ENCODE measurements at places on chromosomes 6 and 20.
A peak's percentile ranks its signal among the peaks of the same experiment; 100 is the strongest.

DNA sequence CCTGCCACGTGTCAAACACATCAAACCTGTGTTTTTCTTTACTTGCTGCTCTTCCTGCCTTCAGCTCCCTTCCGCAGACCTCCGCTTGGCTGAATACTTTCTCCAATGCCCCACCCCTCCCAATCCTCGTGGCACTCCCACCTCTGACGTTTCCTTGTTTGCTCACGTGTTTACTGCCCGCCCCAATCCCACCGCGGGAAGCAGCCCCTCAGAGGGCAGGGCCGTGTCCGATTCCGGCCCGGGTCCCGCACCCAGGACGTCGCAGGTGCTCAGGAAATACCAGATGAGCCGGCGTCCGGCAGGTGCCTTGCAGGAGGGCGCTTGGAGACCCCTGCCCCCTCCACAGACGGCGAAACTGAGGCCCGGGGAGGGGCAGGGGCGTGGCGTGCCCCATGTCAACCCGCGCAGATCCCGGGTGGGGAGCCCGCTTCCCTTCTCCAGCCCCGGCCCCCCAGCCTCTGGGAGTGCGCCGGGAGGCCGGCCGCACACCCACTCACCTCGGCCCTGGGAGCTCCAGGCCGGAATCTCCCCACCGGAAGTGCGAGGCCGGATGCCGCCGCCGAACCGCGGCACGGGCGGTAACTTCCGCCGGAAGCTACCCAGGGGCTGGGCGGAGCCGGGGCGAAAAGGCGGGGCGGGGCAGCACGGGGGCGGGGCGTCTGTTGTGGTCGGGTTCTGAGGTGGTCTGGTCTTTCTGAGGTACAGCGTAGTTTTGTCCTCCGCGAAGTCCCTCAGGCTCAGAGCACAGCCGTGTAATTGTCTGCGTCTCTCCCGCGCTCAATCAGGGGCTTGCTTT, 42.3 kb downstream of the ELMO2 start:
- peak; percentile 65 for DNase-seq

DNA sequence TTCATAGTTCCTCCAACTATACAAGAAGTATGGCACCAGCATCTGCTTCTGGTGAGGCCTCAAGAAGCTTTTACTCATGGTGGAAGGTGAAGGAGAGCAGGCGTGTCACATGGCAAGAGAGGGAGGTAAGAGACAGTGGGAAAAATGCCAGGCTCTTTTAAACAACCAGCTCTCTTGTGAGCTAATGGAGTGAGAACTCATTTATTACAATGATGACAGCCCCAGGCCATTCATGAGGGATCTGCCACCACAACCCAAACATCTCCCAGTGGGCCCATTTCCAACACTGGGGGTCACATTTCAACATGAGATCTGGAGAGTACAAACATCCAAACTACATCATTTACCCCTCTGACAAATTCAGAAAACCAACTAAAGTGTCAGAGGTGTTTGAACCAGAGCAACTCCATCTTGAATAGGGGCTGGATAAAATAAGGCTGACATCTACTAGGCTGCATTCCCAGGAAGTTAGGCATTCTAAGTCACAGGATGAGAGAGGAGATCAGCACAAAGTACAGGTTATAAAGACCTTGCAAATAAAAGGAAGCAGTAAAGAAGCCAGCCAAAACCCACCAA, 2.2 kb upstream of the UBD start:
- no peak for DNase-seq

DNA sequence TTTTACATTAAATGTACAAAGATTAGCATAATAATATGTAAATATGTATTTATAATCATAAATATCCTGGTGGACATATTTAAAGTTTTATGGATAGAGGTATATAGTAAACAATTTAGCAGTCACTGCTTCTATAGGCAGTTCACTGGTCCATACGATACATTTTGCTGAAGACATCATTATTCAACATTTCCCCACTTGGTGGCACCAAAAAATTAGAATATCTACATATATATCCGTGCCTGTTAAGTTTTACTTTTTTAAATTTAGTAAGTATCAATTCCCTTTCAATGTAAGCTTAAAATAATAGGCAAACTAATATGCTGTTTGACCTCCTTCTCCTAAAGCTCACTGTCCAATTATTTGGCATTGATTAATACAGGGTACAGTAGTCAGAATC, 64.2 kb downstream of the LMBRD1 start:
- DNase-seq = no peak

- no peak for DNase-seq
Measured at GRCh38 chr6:24145690-24146131, 19.7 kb downstream of the NRSN1 start.

GRCh38 chr6:22250486-22250885, 46.4 kb downstream of the PRL start:
- no peak for DNase-seq

DNA sequence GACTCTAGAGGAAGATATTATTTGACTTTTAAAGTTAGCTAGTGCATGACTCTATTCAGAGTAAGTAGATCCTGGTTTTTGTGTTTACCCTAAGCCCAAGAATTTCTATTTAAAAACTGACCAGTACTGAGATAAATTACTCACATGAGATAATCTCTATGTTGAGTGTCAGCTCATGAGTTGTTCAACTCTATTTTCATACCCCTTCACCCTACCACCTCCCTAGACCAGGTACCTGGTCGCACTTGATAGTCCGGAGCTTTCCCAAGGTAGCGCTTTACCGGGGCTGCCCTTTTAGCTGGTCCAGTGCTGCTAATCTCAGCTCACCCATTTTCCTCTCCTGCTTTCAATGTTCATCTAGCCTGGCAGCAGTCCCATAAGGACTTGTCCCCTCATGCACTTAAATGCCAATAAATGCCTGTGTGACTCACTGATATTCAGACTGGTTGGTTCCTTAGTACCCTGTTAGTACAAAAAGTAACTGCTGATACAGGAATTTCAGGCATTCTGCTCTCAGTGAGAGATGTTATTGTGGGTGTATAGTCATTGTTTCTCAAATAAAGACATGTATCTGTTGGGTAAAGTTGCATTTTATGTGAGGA, 503.9 kb downstream of the ADGRB3 start:
- DNase-seq = no peak

DNA sequence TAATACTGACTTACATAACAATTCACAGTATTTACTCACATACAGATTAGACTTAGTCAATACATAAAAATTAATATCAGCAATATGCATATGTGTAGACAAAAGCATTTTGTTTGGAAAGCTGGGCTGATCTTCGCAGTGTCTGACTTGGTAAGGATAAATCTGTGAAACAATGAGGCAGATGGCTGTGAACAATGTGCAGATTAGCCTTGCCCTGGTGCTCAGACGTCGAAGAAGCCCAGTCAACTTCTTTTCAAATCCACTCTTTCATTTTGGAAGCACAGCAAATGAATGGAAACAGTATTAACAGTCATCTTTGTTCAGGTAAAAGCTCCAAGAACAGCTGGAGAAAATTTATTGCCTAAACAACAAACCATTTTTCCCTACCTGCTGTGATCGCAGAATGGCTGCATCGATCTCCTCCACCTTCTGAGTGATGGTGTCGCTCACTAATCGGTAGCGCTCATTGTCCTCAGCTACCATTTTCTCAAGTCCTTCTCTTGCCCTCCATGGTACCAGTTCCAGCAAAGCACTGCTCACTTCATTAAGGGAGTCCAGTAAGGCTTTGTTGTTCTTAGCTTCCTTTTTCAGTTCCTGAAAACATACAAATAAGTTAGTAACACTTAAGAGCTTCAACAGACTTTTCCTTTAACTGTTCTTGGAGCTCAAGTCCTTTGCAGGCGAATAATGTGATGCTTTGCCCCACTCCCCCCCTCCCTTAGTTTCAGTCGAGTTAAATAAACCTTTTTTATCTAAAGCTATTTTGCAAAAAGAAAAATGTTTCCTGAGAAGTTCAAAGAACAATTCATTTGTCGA, 116.5 kb downstream of the DST start:
- no peak for DNase-seq

DNA sequence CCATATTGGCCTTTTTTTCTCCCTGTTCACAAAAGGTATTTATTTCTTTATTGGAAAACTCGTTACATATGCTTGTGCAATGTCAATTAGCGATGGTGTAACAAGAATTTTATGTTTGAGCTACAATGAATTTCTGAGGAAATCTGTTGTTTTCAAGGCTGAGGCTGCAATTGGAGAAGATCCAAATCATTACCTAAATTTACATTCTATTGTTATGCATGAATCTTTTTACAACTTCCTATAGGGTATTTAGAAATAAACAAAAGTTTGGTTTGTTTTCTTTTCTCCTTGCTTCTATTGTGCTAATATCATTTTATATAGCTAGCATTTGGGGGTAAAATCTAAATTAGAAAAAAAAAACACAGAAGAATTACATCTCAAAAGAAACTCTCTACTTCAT, 34.7 kb upstream of the NKAIN2 start:
- DNase-seq = no peak

DNA sequence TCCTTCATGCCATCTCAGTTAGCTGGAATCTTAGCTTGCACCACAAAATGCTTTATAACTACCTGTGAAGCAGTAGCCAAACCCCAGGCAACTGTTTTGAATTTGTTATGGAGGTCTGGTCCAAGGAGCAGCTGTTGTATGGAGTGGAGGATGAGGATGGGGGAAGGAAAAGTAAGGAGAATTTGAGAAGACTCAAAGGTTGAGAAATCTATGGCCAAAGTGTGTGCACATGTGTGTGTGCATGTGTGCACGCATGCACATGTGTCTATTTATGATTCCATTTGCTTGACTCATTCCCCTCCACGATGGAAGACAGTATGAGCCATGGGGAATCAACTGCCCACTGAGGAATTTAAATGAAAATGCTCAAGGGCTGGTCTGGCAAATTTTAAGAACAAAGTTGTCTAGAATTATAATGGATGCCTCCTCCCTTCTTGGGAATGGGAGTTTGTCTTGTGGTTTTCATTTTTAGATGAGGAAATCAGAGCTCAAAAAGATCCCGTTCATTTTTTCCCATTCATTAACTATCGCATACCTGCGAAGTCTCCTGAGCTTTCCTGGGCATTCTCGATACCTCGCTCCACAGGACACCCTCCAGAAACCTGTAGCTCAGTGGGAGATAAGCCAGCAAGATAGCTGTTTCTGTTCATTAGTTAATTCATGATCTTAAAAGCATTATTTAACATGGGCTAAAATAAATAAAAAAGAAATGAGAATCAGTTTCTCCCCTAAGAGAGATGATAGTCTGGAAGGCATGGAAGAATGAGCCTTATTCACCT, 152.3 kb upstream of the NEDD9 start:
- no peak for DNase-seq

GRCh38 chr6:14738497-14738896, 507.4 kb upstream of the JARID2 start:
- no peak for DNase-seq

DNA sequence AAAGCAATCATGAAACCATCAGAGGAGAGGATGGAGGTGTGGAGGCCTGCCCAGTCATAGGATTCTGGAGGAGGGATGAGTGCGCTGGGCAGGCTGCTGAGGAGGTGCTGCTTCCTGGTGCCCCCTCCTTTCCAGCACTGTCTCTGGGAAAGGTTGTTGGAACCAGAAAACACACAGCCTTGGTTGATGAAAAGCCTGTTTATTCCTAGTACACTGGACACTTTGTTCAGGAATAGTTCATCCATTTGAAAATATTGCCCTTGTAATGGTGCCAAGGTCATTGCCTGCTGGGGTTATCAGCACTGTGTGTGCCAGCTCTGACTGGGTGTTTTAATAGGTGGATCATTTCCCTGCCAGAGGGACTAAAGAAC, 83.7 kb upstream of the ARMC2 start:
- no peak for DNase-seq

DNA sequence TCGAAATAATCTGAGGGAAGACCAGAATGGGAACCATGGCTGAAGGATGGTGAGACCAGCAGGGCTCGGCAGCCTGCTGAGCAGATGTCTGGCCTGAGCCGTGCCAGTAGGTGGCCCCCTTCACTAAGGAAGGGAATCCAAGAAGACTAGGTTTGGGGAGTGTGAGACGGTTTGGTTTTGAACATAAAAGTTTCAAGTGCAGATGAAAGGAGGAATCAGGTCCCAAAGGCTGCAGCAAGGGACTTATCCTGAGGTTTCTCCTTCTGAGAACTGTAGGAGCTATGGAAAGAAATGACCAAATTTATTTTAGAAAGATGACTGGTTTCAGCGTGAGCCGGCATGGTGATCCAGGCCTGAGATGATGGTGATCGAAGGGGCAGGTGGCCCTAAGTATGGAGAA, 4.6 kb upstream of the OSER1 start:
- no peak for DNase-seq

GRCh38 chr6:28060405-28060804, 20.0 kb upstream of the ZNF165 start:
- no peak for DNase-seq

- DNase-seq = no peak
Measured at GRCh38 chr6:132633362-132633761, 9.3 kb upstream of the TAAR2 start.

DNA sequence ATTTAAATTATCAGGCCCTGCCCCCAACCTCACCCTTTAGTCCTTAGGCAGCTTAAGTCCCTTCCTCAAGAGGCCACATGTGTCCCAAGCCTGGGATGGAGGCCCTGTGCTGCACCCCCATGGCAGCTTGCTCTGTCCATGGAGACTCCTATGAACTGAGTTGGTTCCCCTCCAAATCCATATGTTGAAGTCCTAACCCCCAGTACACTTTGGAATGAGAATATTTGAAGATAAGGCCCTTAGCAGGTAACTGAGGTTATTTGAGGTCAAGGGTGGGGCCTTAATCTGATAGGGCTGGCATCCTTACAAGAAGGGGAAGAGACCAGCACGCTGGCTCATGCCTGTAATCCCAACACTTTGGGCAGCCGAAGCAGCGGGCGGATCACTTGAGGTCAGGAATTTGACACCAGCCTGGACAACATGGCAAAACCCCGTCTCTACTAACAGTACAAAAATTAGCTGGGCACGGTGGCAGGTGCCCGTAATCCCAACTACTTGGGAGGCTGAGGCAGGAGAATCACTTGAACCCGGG, 6.7 kb upstream of the BEND3 start:
- DNase-seq = no peak

- no peak for DNase-seq
Measured at GRCh38 chr6:14719270-14719669, 526.6 kb upstream of the JARID2 start.

Data from smooth muscle cell of the brain vasculature (primary cell).